ENCODE measurements at places on chromosomes 13 and 19.

GRCh38 chr13:23561261-23561660 is 9.0 kb upstream of the TNFRSF19 start:
- no peak for DNase-seq

GRCh38 chr19:12884926-12885748 is 1.9 kb downstream of the KLF1 start:
- peak; percentile 36 for DNase-seq

DNA sequence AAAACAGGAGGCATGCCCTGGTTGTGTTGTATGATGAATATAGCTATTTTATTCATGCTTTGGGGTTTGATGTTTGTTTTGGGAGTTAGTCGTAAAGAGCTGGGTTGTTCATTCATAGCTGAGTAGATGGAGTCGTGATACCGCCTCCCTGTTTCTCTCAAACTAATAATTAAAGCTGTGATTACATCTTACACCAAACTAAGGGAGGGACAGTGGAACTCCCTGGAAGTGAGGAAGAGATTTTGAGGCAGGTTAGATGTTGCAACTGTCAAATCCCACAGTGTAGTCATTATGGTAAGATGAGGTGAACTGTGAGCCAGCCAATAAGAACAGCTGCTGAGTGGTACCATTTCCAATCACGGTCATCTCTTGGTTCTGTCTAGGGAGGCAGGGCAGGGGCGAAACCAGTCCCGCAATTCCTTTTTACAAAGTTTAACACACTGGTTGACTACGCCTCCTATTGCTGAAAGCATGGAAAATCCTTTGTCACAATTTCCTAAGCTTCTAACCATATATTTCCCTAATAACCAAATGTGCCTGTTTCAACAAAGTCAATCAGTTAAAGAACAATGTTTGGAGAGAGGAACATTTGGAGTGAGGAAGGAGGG is 207.6 kb upstream of the SERP2 start:
- DNase-seq, result no peak

DNA sequence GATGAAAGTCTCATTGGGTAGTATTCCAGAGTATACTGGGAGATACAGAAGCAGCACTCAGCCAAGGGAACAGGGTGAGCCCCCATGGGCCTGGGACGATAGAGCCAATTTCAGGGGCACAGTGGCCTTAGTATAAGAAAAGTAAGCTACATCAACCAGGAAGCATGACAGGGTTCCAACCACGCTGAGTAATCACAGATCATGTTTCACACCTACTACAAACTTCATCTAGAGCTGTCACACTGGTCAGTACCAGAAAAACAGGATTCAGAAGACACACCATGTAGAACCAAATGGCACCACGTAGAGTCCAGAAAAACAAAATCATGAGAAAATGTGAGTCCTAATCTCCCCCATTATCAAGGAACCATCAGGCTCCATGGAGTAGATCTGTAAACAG is 1292.4 kb upstream of the MIR17HG start:
- no peak for DNase-seq

Data from AG10803 (cell line).